ENCODE measurements at places on chromosomes 12 and 14.

- no peak for DNase-seq
These were observed 98.6 kb downstream of the SLC6A15 start for GRCh38 chr12:84813780-84814663.

- no peak for DNase-seq
These were observed 65.8 kb downstream of the PAH start for GRCh38 chr12:102851246-102851645.

GRCh38 chr14:94635154-94635553, 23.0 kb downstream of the SERPINA3 start:
- no peak for DNase-seq

GRCh38 chr14:70907996-70908934, 1.0 kb downstream of the PCNX1 start:
- DNase-seq, result peak; percentile 8

GRCh38 chr12:98001430-98001829, 514.0 kb upstream of the TMPO start:
- DNase-seq, result no peak

- DNase-seq, result no peak
These were observed 67.6 kb upstream of the CDKN3 start for GRCh38 chr14:54329082-54329695.

DNA sequence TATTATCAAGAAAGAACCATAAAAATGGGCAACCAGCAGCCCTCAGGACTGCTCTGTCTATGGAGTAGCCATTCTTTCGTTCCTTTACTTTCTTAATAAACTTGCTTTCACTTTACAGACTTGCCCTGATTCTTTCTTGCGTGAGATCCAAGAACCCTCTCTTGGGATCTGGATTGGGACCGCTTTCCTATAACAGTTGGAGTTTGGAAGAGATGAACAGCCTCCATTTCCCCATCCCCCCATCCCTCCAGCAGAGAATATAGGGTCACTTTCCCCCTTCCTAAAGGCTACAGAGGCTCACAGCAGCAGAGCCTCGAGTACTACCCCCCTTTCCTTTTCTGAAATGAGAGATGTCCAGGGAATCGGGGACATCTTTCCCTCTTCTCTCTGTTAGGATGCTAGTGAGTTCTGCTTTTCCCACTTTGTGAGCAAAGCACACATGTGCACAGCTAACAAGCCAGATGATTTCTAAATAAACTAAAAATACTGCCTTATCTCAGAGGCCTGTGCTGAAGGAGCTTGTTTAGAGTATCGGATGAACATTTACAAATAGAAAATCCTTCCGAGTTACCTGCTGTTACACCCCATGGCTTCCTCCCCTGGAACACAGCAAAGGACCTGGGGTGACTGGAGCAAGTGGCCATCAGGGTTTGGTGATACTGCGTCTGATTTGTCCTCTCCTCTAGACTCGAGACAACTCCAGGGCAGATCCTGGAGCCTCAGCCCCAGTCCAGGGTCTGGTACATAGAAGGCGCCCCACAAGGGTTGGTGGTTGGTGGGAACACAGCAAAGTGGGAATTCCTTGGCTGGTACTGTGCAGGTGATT, 144.2 kb downstream of the SLC38A6 start:
- DNase-seq, result no peak

- no peak for DNase-seq
These were observed 338.0 kb downstream of the RMST start for GRCh38 chr12:97800561-97800960.

- no peak for DNase-seq
These were observed 4.3 kb upstream of the BCDIN3D start for GRCh38 chr12:49847161-49847560.

- DNase-seq, result no peak
These were observed 4.5 kb upstream of the CDK17 start for GRCh38 chr12:96404696-96405095.

GRCh38 chr14:73660511-73660910, 15.7 kb downstream of the DNAL1 start:
- DNase-seq, result no peak

- DNase-seq, result no peak
These were observed 369.1 kb downstream of the NPAS3 start for GRCh38 chr14:33307691-33308251.

GRCh38 chr12:31781894-31782540, 53.2 kb upstream of the AMN1 start:
- no peak for DNase-seq

- DNase-seq, result no peak
These were observed 151.9 kb downstream of the LRRK2 start for GRCh38 chr12:40376533-40377267.

GRCh38 chr14:61342486-61342885, 21.1 kb downstream of the PRKCH start:
- no peak for DNase-seq

- DNase-seq, result peak; percentile 49
These were observed 6.8 kb downstream of the PFKM start for GRCh38 chr12:48125985-48126384.

GRCh38 chr12:24212496-24212895, 263.0 kb upstream of the SOX5 start:
- DNase-seq, result no peak

GRCh38 chr12:96774496-96775256, 132.4 kb upstream of the NEDD1 start:
- DNase-seq, result no peak

DNA sequence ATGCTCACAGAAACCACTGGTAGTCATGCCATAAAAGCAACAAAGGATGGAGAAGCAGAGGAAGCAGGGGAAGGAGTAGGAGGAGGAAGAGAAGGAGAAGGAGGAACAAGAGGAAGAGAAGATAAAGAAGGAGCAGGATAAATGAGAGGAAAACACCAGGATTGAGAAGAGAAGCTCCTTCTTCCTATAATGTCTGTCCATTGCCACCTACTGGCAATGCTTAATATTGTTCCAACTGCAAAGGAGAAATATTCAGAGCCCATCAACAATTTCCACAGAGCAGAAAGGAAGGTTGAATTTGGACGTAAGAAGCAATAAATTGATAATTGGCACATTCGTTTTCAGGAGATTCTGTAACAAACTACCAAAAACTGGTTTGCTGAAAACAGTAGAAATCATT, 898.4 kb downstream of the SLC16A7 start:
- no peak for DNase-seq

GRCh38 chr12:124742111-124742510, 121.6 kb downstream of the SCARB1 start:
- peak; percentile 38 for DNase-seq

DNA sequence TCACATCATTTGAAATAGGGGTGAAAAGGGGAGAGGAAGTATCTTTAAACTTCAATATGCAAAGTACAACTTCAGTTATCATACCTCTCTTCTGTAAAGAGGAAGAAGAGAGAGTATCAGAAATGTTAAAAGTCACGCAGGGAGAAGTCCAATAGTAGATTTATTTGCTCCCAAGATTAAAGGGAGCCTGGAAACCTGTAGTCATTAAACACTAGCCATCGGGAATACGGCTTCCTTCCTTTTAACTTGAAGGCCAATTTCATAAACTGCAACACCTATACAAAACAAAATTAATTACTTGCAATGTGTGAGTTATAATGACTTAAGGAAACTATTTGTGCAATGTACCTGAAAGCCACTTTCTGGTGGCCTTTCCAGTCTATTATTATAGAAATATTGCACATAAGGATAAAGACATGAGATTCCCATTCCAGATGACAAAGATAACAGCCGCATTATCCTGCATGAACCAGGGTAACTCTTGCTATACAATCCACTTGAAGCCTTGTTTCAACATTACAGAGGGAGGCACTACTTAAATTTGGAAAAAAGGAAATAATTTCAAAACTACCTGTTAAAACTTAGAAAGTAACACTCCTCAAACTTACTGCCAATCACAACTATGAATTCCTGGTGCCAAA, 4.6 kb downstream of the BTG1 start:
- no peak for DNase-seq

GRCh38 chr12:63149909-63150712, 890 bp downstream of the AVPR1A start:
- DNase-seq, result no peak

GRCh38 chr12:11807458-11807857, 158.0 kb downstream of the ETV6 start:
- no peak for DNase-seq

- no peak for DNase-seq
These were observed 513.2 kb downstream of the NELL2 start for GRCh38 chr12:44362947-44363346.

DNA sequence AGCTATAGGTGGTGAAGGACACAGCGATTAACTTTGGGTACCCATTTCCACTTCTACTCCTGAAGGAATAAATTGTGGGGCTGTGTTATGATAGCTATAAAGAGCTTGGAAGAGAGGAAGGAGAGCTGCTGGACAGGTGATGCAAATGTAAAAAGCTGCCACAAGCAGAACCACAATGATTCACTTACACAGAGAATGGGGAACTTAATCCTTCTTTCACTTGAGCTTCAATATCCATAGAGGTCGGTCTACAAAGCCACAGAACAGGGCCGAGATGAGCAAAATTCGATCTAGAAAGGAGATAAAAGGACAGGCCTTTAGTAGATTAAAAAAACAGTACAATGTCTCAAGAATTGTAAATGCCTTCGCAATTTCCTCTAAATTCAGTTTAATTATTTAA, 831.1 kb downstream of the LRFN5 start:
- no peak for DNase-seq

GRCh38 chr12:106046301-106046846, 92.4 kb downstream of the NUAK1 start:
- peak; percentile 14 for DNase-seq

DNA sequence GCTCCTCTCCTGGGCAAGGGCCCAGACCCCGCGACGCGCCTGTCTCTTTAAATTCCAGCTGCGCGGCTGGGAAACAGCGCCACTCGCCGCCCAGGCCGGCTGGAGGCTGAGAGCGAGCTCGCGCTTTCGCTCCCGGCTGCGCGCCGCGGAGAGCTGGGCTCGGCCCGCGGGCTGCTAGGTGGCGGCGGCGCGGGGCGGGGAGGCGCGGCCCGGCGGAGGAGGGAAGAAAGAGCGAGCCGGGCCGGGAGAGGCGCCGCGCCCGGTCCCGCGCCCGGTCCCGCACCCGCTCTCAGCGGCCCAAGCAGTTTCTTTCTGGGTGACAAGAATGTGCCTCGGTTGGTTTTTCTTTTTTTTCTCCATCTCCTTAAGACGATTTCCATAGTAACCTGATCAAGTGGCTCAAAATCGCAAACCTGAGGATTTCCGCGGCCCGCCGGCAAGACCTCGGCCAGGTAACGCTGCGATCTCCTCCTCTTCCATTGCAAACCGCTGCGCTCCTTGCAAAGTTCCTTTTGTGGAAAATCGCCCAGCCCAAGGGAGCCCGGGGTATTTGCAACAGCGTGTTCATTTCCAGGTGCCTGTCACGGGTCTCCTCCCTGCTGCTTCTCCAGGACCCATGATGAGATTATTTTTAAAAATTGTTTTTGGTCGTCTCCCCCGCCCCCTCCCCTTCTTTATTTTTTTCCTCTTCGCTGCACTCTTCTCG, 259.5 kb upstream of the E2F7 start:
- DNase-seq, result peak; percentile 86

GRCh38 chr12:132523576-132524331, 33.8 kb downstream of the FBRSL1 start:
- DNase-seq, result peak; percentile 32

GRCh38 chr12:121611306-121611705, 15.0 kb upstream of the ORAI1 start:
- DNase-seq, result no peak

- no peak for DNase-seq
These were observed 739 bp upstream of the PAX9 start for GRCh38 chr14:36660736-36661505.

GRCh38 chr14:79098324-79098723, 928.2 kb downstream of the NRXN3 start:
- no peak for DNase-seq
